GM12878 (cell line): ENCODE measurements at places on chromosomes 11 and 22. TPM values are rescaled to one million over a fixed set of nuclear protein-coding genes. Genes with fewer than 3 reads are reported as not detected.

HSPB2 gene
- total RNA-seq, result not detected in 2 replicates

DNA sequence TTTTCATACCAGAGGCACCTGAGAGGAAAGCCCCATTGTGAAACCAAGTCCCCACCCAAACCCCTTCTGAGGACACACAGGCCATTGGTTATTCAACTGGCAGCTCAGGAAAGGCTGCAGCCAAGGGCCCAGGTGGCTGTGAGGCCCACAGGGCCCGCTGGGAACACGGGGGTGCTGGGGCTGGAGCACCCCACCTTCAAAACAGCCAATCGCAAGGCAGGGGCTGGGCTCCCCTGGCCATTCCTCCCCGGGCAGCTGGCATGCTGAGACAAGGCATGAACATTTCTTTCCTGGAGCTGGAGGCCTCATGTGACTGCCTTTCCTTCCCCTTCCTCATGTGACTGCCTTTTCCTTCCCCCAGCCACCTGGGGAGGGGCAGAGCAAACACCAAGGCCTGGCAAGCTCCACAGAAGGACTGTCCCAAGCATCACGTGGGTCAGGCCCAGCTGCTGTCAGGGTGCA, 76.9 kb downstream of the PIWIL3 start:
- no peak for DNase-seq
- H3K27ac ChIP-seq, result no peak overlapping the region
- H3K4me3 ChIP-seq, result no peak overlapping the region
- no peaks in the 10 kb centered on the region for H3K27me3 ChIP-seq
- no peaks in the 10 kb centered on the region for H3K36me3 ChIP-seq
- H3K4me1 ChIP-seq, result no peaks in the 10 kb centered on the region

DNA sequence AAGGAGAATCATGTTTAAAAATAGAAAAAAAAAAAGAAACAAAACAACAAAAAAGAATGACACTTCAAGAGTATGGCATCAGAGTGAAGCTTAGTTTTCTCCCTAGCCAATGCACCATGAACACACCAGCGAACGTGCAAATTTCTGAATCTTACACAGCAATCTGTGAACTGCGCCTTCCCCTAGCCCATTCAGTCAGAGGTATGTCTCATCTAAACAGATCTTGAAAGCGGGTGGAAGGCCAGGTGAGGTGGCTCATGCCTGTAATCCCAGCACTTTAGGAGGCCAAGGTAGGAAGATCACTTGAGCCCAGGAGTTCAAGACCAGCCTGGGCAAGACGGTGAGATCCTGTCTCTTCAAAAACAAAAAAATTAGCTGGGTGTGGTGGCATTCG, 113.1 kb downstream of the MICAL3 start:
- H3K4me3 ChIP-seq, result no peak overlapping the region
- no peaks in the 10 kb centered on the region for H3K27me3 ChIP-seq
- H3K27ac ChIP-seq, result no peak overlapping the region

RTN4R gene
- 0.77 and 0.87 TPM in 2 replicates for total RNA-seq

- H3K27ac ChIP-seq, result 0 out of 2 replicates have a peak overlapping the region, but pooled peaks have one; percentile 34
- no peaks in the 10 kb centered on the region for H3K27me3 ChIP-seq
- no peak for DNase-seq
- no peaks in the 10 kb centered on the region; the same call in 1 of the 2 replicates for H3K4me1 ChIP-seq
These were observed 12.1 kb downstream of the BTBD10 start for GRCh38 chr11:13450832-13451397.
